ENCODE measurements at places on chromosomes 16 and 17.

GRCh38 chr17:40722241-40722640, 18.7 kb upstream of the KRT24 start:
- no peak for DNase-seq

DNA sequence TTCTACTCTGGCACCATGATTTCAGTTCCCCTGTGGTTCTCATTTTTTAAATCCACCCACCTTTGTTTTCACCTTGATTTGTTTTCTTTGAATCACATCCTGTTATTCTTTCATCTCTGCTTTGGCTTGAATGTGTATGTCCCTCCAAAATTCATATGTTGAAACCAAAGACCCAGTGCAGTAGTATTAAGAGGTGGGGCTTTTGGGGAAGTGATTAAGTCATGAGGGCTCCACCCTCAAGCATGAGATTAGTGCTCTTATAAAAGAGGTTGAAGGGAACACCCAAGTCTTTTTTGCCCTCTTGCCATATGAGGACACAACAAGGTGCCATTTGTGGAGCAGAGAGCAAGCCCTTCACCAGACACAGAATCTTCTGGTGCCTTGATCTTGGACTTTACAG, 382.3 kb downstream of the SLC39A11 start:
- DNase-seq: no peak

GRCh38 chr17:41322094-41322902, 6.8 kb upstream of the KRTAP17-1 start:
- DNase-seq: peak; percentile 32

DNA sequence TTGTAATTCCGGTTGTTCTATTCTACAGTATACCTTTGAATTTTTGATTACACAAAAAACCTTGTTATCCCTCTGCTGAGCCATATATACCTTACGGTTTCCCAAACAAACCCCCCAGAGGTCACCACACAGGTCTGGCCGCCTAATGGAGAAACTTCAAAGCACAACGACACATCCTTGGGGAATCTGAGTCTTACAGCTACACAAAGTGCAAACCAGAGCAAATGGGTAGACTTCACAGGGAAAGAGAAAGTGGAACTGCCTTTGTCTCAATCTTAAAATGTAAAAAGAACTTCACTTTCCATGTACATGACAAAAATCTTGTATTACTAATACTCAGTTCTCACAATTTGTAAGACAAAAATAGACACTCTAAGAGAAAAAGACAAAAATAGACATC, 2.7 kb downstream of the FBXO31 start:
- DNase-seq: no peak

DNA sequence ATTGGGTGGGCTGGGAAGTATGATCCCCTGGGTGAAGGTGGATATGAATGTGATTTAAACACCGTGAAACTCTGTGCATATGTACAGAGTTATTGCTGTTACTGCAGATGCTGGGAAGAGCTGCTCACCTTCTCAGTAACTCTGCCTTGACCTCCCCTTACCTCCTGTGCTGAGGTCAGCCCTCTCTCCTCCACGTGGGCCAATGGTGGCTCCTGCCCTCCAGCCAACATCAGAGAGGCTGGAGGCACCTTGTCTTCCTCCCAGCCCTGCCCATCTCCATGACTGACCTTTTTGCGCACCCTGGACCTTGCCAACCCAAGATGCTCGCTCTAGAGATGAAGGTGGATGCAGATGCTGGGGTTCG, 387 bp upstream of the ASB16 start:
- no peak for DNase-seq

- peak; percentile 90 for DNase-seq
These were observed 31.7 kb downstream of the CRISPLD2 start for GRCh38 chr16:84851192-84852127.

- DNase-seq: no peak
These were observed 6.1 kb upstream of the C17orf107 start for GRCh38 chr17:4893272-4893671.

DNA sequence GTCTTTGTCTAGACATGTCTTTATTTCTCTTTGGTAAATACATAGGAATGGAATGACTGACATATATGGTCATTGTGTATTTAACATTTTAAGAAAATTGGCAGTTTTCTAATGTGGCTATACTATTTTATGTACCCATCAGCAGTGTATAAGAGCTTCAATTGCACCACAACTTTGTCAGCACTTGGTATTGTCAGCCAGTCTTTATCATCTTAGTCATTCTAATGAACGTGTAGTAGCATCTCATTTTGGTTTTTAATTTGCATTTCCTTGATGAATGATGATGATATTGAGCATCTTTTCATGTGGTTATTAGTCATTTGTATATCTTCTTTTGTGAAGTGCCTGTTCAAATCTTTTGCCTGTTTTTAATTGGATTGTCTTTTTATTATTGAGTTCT, 239.3 kb downstream of the CEP112 start:
- no peak for DNase-seq

DNA sequence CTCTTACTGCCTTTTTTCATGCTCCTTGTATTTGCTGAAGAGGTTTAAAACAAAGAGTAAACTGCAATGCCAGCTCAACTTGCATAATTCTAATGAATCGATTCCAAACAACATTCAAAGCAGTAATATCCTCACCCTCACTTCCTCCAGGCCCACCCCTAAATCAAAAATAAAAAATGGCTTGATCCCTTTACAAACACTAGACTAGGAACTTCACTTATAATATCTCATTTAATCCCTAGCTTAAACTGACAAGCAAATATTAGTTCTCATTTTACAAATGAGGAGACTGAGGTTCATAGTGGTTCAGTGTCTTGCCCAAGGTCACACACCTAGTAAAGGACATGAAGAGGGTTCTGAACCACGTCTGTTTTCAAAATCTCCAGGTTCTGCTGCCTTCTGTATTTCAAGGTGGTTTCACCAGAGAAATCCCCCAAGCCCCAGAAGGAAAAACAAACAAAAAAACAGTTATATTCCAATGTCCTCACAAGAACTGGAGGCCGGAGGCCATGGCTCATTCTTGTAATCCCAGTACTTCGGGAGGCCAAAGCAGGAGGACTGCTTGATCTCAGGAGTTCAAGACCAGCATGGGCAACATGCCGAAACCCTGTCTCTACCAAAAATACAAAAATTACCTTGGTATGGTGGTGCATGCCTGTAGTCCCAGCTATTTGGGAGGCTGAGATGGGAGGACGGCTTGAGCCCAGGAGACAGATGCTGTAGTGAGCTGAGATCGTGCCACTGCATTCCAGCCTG, 80.3 kb upstream of the GRIN2A start:
- DNase-seq: no peak

GRCh38 chr17:75876938-75877751, 1.2 kb downstream of the TRIM47 start:
- DNase-seq: peak; percentile 91

GRCh38 chr16:49084628-49085390, 196.8 kb downstream of the CBLN1 start:
- DNase-seq: no peak

DNA sequence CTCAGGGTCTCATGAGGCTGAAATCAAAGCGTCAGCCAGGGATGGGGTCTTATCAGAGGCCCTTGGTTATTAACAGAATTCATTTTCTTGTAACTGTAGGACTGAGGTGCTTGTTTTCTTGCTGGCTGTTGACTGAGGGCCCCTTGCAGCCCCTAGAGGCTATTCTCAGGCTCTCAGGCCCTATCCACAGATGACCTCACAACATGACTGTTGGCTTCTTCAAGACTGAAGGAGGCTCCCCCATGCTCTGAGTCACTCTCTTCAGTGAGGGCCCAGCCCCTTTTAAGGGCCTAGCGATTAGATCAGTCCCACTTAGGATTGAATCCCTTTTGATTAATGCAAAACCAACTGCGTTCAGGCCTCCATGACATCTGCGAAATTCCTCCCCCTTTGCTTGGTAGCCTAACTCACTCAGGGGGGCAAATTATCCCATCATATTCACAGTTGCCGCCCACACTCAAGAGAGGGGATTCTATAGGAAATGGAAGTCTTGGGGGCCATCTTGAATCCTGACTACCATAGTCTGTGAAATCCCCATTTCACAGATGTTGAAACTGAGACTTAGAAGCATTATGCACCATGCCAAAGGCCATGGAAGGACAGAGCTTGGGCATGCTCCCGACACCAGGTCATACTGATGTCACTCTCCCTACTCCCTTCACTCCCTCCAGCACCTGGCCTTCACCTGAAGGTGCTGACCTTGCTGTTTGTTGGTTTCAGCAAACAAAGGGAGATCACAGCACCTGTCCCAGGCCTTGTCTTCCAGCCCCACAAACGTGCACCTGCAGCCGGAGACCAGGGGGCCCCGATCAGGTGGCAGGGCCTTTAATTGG, 592.3 kb downstream of the MAF start:
- peak; percentile 12 for DNase-seq

- no peak for DNase-seq
These were observed 1540.3 kb downstream of the CDH11 start for GRCh38 chr16:63581570-63581969.

DNA sequence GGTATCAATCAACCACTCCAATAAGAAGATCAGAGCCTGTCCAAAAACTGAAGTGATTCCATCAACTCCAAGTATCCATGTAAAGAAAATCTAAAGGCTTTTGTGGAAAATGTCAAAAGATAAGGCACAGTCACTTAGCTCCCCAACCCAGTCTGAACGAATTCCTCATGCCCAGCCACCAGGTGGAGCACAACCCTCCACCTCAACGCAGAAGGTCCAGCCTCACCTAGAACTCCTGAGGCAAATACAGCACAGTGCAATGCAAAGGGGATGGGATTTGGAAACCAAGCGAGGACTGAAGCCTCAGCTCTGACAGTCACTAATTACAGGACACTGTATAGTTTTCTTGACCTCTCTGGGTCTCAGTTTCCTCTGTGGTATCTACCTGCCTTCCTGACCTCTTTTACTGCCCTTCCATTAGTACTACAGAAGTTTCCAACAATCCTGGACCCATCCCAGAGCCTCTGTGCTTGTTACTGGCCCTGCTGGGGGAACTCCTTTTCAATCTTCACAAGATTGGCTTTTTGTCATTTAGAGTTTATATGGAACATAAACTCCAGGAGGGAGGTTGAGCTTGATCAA, 2.0 kb downstream of the NCBP3 start:
- peak; percentile 65 for DNase-seq

DNA sequence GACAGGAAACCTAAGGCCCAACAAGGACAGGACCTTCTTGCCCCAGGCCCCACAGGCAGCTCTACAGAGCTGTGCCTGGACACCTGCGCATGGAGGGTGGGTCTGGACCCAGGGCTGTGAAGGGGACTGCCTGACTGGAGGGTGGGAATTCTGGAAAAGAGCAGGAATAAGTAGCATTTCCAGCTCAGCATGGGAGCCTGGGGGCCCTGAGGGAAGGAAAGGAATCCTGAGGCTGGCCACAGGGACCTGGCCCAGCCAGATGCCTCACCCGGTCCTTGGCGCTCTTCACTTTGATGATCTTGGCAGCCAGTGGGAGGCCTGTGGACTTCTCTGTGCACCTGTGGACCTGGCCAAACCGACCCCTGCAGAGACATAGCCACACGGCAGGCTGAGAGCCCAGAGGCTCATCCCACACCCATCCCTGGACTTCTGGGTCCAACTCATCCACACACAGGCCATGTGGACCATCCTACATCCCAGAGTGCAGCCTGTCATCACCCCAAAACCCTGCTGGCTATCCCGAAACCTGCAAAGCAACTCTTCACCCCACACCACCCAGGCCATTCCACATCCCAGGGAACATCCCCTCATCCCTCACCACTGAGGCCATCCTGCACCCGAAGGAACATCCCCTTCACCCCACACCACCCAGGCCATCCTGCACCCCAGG, 18.7 kb downstream of the MYLK3 start:
- no peak for DNase-seq

GRCh38 chr16:49688036-49688697, 167.7 kb downstream of the ZNF423 start:
- DNase-seq: no peak

GRCh38 chr17:9256751-9257629, 235.7 kb downstream of the NTN1 start:
- no peak for DNase-seq

DNA sequence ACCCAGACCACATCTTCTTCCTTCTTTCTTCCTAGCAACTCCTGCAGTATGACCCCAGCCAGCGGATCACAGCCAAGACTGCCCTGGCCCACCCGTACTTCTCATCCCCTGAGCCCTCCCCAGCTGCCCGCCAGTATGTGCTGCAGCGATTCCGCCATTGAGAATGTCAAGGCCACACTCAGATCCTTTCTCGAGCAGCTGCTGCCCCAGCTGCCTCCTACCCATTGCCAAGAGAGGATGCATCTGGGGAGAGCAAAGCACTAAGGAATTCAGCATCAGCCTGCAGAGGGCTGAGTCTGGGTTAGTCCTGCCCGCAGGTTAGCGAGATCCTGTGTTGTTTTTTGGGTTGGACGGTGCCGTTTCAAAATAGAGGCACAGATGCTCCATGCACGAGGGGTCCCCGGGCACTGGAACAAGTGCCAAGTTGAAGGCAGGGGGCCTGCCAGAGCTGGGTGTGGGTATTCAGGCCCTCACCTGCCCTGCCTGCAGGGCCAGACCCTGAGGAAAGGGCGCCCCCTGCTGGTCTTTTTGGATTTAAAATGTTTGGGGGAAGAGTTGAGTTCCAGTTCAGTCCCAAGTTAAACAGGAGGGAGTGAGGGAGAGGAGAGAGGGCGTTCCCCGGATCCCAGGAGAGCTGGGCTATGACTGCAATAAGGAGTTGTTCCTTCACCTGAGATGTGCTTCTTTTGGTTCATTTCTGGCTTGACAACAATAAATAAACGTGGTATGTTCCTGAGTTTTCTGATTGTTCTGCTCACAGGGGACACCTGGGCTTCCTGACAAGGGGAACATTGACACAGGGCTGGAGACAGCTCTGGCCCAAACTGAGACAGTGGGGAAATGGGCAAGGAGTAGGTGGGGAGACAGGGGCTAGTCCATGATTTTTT, 4.9 kb downstream of the CDK3 start:
- DNase-seq: peak; percentile 86

GRCh38 chr17:81417879-81418709, 22.8 kb downstream of the BAHCC1 start:
- DNase-seq: no peak

GRCh38 chr16:55272744-55273143, 51.3 kb upstream of the IRX6 start:
- DNase-seq: no peak

GRCh38 chr16:10982465-10983150, 38.2 kb downstream of the CLEC16A start:
- DNase-seq: no peak

DNA sequence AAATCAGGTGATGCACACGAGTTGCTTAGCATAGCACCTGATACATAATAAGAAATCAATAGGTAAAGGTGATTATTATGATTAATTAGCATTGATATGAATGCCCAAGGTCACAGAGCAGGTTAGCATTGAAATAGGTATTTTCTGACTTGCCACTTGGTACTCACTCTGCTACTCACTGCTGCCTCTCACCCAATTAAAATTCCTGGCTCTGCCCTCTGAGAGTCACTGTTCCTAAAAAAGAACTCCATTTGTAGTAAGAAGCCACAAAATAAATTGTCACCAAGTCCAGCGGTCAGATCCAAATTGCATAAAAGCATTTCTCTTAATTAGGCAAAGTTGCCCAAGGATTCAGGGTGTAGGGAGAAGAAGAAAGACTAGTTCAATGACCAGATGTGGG, 8.9 kb upstream of the GRIN2A start:
- no peak for DNase-seq
